Stimulated activated CD4-positive, alpha-beta T cell treated with anti-CD3 and anti-CD28 coated beads, Interleukin-15, amount 100 ng/mL, for 24 hours (primary cell): ENCODE measurements at places on chromosomes 12 and 14.
A peak's percentile ranks its signal among the peaks of the same experiment; 100 is the strongest.

GRCh38 chr14:21860172-21860571, 186.6 kb upstream of the OR4E1 start:
- DNase-seq: peak; percentile 50

GRCh38 chr14:76352639-76353281, 23.2 kb upstream of the ESRRB start:
- DNase-seq: peak; percentile 72

DNA sequence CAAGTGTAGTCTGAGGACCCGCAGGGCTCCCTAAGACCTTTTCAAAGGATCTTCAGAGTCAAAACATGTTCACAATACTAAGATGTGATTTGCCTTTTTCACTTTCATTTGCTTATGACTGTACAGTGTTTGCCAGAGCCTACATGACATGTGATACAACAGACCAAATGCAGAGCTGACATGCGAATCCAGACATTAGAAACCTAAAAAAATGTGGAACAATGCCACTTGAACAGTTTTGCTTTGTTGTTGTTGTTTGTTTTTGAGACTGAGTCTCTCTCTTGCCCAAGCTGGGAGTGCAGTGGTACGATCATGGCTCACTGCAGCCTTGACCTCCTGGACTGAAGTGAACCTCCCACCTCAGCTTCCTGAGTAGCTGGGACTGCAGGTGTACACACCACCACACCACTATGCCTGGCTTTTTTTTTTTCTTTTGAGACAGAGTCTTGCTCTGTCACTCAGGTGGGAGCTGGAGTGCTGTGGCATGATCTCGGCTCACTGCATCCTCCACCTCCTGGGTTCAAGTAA, 5.3 kb upstream of the RAB35 start:
- DNase-seq: peak; percentile 28

DNA sequence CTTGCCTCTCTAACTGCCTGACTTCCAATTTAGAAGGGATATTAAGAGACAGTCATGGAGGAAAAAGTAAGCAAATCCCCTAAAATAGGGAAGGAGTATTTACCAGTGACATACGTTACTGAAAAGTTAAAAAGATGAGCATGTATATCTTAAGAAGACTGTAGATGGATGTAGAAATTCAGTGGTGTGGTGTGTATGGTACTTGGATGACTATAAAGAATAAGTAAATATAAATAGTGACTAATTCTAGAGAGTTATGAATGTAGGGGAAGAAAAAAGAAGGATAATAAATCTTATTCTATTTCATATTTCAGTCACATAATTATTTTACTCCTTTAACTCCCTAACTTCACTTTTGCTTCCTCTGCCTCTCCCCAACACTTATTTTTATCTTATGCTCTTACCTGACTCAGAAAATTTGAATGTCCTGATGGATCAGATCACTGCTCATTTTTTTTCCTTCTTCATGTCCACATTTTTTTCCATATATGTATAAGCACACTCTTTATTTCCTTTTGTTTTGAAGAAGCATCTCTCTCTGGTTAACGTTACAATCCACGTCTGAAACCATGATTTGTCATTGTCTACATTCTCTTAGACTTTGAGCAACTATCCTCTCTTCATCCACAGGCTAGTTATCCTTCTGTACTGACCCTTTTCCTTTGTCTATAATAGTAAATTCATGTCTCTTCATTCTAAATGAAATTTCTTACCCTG, 422.7 kb upstream of the SYT1 start:
- DNase-seq: no peak

DNA sequence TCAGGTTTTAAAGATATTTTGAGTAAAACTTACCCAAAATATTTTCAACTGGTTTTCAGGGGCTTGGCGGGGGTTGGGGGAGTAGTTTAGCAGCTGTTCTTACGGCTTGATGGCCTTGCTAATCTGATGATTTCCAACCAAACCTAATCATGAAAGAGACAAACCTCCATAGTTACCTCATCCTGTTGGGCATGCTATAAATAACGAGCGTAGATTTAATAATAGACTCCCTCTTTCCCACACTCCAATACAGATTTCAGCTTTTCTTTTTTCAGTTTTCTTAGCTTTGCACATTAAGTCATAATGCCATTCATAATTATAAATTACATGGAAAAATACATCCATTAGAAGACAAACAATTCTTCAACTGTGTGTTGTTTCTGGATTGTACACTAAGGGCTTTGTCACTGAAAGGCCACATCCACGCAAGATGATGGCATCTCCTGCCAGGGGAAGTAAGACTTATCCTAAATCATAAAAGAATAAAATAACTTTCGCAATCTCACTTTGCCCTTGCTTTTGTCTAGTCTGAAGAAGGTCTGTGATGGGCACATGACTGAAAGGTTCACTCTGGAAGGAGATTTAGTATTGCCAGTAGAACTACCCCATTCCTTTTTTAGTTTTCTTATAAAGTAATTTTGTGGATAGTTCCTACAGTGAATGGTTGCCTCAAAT, 23.2 kb downstream of the ITPR2 start:
- no peak for DNase-seq

DNA sequence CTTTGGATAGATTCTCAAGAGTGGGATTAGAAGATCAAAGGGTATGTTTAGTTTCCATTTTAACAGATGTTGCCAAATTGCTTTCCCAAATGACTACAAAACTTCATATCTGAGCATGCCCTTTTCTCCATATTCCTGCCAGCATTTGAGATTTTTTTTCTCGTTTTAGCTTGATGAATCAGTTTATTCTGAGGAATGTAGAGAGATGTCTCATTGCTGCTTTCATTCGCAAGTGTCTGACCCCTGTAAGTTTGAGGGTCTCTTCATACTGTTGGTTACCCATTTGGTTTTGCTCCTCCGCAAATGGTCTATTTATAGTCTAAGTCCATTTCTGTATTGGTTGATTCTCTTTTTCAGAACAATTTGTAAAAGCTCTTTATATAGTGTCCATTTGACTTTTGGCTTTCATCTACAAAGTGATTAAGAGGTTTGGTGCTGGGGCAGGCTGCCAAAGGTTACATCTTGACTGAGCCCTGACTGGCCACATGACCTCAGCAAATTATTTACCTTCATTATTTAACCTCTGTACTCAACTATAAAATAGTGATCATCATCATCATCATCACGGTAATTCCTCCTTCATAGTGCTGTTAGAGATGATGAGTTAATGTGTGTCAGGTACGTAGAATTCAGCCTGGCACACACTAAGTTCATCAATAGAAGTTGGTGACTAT, 33.6 kb downstream of the HCAR2 start:
- DNase-seq: no peak

- no peak for DNase-seq
These were observed 32.2 kb upstream of the NOS1 start for GRCh38 chr12:117393656-117394055.

DNA sequence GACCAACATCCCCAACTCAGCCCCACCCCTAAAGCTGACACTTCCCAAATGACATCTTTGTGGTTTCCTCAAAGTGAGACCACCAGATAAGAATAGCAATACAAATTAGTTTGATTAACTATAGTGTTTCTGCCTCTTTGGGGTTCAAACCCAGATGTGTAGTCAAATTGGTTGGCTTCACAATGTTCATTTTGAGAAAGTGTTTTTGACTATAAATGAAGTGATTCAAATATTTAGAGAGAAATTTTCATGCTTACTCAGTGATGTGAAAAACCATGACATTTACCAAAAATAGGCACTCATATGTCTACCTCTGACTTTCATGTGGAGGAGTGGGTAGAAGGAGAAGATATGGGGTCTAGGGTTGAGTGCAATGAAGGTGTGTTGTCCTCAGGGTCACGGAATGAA, 218.4 kb downstream of the BCAT1 start:
- peak; percentile 14 for DNase-seq

GRCh38 chr14:104373055-104373854, 206.3 kb upstream of the C14orf180 start:
- DNase-seq: no peak

DNA sequence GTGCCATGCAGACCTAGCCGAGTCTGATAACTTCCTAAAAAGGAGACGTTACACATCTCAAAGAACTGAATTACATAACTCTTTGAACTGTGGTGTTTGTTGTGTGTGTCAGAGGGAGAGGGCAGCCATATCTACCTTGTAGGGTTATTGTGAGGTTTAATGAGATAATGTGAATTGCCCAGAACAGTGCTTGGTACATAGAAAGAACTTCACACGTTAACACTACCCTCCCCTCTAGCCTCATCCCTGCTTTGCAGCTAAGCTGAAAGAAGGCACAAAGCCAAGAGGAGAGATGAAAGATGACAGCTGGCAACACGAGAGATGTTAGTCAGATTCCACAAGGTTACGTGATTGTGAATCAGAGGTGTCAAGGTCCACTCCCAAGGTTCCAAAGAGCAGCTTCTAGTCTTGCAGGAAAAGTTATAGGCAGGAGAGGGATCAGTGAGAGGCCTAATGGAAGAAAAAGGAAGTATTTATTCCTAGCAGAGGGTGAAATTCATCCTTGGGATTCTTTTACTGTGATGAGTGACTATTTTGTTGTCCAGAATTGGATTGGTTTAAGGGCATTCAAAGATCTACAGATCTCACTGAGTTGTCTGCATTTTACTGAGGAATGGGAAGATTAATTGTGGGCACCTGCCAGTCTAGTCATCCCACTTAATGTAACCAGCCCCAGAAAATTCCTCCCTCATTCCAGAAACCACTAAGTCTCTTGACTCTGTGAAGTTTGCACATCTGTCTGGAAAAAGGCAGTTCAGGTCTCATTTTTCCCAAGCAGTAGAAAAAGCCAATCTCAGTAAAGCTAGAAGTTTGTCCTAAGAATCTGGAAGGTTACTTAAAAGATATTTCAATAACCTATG, 25.9 kb upstream of the WNK1 start:
- DNase-seq: no peak

GRCh38 chr12:124910561-124911478, 3.6 kb downstream of the UBC start:
- DNase-seq: no peak

- no peak for DNase-seq
These were observed 28.5 kb downstream of the FAIM2 start for GRCh38 chr12:49875115-49875720.

- DNase-seq: no peak
These were observed 677 bp downstream of the NOS1 start for GRCh38 chr12:117360551-117361346.

GRCh38 chr12:83796531-83796930, 1109.8 kb downstream of the TMTC2 start:
- no peak for DNase-seq

DNA sequence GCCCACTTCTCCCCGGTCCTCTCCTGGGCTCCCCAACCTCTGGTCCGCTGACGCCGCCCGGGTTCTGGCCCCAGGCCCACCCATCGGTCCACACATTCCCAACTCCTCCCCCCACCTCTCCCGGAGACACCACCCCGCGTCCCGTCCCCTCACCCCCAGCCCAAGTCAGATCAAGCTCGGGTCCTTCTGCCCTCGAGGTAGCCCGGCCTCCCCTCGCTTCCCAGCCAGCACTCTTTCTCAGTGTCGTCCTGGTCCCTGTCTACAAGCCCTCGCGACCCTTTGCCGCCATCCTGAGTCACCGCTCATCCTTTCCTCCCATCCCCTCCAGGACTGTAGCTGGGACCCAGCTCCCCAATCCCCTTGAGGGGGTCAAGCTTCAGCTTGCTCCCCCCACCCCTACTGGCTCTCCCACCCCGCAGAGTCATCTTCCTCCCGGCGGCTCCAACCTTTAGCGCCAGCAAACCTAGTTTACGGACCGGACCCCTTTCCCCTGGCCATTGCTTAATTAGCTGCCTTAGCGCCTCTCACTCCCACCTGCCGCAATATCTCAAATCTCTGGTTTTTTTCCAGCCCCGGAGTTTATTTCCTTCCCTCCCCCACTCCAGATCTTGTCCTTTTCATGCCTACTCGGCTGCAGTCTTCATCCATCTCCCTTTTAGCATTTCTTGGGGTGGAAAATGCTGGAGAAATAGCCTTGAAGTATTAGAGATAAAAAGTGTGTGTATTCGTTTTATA, 1.1 kb downstream of the PPP4R4 start:
- peak; percentile 31 for DNase-seq

DNA sequence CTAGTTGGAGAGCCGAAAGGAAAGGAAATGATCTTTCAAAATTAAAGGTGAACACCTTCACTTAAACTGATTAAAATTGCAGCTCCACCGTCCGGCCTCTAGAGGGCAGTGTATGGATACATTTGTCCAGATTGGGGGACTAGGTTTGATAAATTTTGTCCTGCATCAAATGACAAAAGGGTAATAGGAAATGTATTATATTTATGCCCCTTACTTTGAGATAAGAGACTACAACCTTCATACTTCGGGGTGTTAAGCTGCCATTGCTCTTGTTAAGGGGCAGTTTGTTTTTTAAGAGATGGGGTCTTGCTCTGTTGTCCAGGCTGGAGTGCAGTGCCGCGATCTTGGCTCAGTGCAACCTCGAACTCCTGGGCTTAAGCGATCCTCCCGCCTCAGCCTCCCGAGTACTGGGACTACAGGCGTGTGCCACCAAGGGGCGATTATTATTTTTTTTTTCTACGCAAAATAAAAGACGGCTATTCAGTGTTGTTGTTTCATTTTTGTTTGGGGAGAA, 818 bp upstream of the SUOX start:
- DNase-seq: peak; percentile 69

- DNase-seq: no peak
These were observed 22.2 kb downstream of the SFSWAP start for GRCh38 chr12:131732996-131733615.

DNA sequence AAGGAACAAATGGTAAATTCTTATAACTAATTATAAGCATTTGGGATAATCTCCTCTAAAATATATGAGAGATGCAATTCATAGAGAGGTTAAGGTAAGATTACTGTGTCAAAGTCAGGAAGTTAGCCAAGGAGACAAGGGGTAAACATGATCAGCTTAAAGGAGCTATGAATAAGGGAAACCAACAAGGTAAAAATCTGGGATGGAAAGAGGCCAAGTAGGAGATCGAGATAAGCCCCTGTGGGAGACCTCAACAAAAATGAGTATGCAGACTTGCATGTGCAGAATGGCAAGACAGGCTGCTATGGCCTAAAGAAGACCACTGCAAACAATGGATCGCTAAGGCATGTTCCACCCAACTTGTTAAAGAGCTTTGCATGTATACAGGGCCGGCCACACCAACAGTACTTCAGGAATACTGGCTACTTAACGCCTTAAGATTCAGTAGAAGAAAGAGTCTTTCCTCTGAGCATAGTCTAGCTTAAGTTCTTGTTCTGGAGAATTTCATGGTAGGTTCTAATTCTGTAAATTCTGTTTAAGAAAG, 738.6 kb downstream of the GALC start:
- DNase-seq: no peak

DNA sequence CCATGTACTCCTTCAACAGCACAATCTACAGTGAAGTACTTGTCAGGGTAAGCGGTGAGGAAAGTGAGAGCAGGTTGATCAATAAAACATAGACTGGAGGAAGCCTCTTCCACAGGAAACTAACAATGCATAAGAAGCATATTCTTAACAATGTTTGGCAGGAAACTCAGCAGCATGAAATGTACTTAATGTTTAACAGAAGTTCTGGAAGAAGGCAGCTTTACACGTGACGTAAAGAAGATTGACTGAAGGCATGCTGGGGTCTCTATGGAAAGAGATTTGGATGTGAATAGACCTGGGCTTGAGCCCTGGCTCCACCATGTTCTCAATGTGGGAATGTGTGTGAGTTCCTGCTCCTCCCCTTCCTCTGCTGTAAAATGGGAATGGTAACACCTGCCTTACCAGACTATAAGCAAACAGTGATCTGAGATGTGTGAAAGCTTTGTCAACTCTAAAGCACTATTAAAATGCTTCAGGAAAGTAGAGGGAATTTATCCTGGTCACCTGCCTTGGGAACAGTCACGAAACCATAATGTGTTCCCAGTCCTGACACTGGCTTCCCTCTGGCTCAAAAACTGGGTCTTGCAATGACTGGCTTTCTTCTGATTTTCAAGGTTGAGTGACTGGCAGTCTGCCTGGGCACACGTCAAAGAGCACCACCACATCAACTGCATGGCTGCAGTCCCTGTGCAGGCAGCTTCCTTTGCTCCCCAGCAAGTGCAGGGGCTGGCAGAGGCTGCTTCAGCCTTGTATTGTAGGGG, 384.6 kb downstream of the APAF1 start:
- DNase-seq: no peak
